NAMALWA (cell line): ENCODE measurements at places on chromosomes 2 and 18.

DNA sequence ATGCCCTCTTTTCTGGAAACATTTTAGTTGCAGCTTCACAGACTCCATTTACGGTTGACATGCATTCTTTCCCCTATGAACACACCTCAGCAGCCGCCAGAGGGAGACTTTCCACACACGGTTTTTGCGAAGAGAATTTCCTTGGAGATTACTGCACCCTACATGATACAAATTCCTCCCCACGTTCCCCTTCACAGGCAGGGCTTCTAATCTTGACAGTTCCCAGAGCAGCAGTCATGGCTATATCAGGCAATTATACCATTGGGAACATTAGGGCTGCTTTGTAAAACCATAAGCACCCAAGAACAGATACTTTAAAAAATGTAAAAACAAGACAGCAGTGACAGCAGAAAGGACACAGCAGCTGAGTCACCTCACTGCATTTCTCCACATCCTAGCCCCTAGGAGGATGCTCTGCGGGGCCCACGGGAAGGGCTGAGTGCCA, 253.8 kb downstream of the TGIF1 start:
- DNase-seq: peak; percentile 58

GRCh38 chr2:8631465-8632005, 50.3 kb upstream of the ID2 start:
- DNase-seq: peak; percentile 35

GRCh38 chr2:3470856-3471737, 48.2 kb downstream of the ADI1 start:
- DNase-seq: no peak

DNA sequence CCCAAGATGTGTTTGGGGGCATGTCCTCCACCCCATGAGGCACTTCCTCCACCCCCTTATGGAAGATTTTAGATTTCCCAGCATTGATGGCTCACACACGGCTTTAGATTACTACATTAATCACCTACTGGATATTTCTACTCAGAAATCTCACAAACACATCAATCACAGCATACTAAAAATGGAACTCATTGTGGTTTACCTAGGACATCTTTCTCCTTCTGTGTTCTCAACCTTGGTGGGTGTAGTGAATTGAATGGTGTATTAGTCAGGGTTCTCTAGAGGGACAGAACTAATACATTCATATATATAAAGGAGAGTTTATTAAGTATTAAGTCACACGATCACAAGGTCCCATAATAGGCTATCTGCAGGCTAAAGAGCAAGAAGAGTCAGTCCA, 82.1 kb upstream of the CYRIA start:
- DNase-seq: no peak

DNA sequence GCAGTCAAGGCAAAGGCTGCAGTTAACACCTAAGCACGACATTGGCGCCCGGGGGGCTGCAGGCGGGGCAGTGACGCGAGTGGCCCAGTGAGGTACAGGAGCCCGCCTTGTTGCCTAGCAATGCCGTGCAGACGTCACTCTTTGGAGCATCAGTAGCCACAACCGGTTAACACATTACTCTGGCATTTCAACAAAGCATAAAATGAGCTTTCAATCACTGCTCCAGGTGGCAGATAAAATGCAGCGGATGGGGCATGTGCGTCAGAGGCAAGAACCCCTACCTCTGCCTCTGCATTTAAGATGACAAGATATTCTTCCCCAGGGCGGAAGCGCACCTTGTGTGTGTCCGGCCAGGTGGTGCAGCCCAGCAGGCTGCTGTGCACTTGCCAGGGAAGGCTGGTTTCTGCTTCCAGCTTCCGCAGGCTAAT, 139.4 kb downstream of the MTCL1 start:
- DNase-seq: no peak

- no peak for DNase-seq
Observed at GRCh38 chr2:55116966-55117365, 66.7 kb upstream of the RTN4 start.

DNA sequence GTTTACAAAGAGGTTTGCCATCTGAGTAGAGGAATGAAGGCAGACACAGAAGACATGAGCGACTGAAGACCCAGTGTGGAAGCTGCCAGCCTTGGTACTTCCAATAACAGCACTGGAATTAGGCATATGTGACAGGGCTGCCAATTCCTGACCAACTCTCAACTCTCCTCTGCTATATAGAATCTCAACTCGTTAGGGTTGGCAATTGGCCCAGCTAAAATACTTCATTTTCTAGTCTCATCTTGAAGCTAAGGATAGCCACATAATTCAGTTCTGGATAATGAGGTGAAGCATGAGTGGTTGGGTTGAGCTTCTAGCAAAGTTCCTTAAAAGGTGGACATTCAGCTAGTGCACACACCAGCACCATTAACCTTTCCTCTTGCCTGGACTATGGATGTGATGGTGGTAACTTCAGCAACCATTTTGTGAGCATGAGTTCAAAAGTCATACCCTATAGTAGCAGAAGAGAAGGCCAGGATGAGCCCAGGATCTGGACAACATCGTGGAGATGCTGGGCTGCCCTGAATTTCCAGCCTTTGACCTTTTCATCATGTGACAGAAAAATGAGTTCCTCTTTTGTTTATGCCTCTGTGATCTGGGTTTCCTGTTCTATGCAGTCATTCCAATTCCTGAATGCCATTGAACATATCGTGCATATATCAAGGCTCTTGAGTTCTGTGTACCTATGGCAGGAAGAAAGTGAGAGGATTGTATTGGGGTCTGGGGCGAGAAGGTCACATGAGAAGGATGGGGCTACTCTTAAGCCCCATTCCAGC, 68.1 kb upstream of the HAAO start:
- no peak for DNase-seq

DNA sequence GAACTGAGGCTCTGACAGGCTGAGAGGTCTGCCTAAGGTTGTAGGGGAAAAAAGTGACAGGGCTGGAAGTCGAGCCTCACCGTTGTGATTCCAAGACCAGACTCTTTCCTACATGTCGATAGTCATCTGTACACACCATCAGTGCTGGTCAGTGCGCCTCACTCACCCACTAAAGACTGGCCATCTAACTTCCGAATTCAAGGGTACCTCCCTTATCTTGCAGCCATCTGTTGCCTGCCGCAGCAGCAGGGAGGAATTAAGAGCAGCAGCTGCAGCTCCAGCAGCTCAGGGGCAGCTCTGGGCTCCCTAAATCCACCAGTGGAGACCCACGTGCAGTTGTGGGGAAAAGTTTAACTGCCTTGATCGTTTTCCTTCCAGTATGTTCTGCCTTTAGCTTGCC, 32.6 kb upstream of the GPR39 start:
- DNase-seq: no peak
